ENCODE measurements at places on chromosomes 7 and 10. TPM values are rescaled to one million over a fixed set of nuclear protein-coding genes. Genes with fewer than 3 reads are reported as not detected.

- DNase-seq: no peak
Observed at GRCh38 chr10:87658858-87659555, 671 bp upstream of the PAPSS2 start.

DNA sequence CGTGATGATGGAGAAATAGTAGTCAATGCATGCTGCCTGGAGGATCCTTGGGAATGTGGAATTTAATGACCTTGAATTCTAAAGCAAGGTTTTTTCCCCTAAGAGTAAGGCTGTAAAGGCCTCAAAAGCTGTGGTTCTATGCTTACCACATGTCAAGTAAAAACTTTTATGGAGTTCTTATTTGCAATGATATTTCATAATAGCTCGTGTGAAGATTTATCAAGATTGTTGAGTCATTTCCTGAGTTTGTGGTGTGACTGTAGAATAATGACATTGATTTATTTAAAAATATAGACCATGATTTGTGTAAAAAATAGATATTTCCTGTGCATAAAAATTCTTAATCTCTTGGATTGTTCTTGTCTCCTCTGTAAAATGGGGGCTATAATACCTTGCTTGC, 67.5 kb upstream of the SORCS1 start:
- no peak for DNase-seq

The PNLIPRP2 gene
- total RNA-seq: not detected

DNA sequence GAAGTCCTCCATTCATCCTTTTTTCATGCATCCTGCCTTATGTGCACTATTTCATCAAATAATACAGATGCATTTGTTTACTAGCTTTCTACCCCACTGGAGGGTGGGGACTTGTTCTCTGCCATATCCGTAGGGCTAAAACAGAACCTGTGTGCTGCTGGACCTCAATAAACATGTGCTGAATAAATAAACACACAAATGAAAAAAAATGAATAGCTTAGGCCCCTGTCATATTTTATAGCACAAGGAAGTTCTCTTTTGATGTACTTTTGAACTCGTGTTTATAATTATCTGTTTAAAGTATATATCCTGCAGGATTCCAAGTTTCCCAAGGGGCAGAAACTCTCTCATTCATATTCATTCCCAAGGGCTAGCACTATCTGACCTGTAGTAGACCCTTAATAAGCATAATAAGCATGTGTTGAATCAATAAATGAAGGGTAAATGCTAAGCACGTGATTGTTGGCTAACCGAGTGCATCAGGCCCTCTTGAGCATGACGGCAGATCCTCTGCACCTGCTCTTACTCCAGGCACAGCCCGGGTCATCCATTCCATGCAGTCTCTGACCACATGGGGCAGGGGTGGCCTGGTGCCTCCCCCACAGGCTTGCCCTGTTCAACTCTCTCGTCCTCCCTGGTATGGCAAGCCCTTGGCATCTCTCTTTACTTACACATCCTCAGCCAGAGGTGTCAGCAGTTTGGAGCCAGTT, 474.1 kb upstream of the ZMIZ1 start:
- DNase-seq: no peak

GRCh38 chr7:24800667-24801066, 43.4 kb upstream of the GSDME start:
- DNase-seq: no peak

- DNase-seq: no peak
Observed at GRCh38 chr7:26657206-26657641, 207.2 kb downstream of the SKAP2 start.

- DNase-seq: no peak
Observed at GRCh38 chr10:85926986-85927385, 439.6 kb downstream of the GRID1 start.

DNA sequence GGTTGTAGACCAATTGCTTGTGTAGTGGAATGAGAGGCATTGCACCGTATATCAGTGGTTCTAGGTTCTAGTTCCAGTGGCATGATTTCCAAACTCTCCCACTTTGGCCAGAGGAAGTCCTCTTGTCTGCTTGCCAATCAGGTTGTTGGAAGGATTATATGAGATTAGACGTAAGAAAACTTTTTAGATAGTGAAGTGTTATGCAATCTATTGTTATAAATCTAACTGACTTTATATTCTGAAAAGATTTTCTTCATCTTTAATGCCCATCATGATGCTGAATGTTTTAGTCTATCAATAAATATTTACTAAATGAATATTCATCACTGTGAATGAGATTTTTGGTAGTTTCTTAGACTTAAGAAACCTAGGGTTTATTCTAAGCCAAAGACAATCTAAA, 152.6 kb downstream of the TFPI2 start:
- DNase-seq: no peak

- DNase-seq: no peak
Observed at GRCh38 chr10:35268323-35268722, 68.0 kb upstream of the CCNY start.

DNA sequence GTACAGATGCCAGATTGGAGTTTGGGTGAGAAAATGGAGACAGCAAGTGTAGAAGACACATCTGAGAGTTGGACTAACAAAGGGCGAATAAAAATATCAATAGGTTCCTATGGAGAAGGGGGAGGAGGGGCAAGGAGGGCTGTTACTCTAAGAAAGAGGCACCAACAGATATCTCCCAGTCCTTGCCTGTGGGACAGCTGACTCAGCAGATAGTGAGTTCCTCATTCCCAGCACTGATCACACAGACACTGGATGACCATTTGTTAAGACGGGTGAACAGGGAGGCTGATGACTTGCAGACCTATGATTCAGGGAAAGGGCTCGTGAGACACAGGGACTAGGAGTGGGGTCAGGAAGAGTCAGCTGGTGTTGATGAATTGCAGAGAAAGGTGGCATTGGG, 5.7 kb upstream of the PRR15 start:
- DNase-seq: no peak

Measured in ovary (tissue), 10 donors.